Regular cardiac myocyte (primary cell): ENCODE measurements at places on chromosomes 7 and 10. TPM values are rescaled to one million over a fixed set of nuclear protein-coding genes. Genes with fewer than 3 reads are reported as not detected.

Gene SVOPL
- total RNA-seq = not detected in 2 replicates

Gene ASAH2
- 0.28 and 1.3 TPM in 2 replicates for total RNA-seq

Gene HOXA5
- total RNA-seq = 0.77 and 0.85 TPM in 2 replicates

Gene PTN
- 6.8 and 8.2 TPM in 2 replicates for total RNA-seq

Gene TUBAL3
- total RNA-seq = under 0.01 TPM in 1 of 2 replicates, not detected in the other
